ENCODE measurements at places on chromosomes 7 and 10. TPM values are rescaled to one million over a fixed set of nuclear protein-coding genes. Genes with fewer than 3 reads are reported as not detected.

DNA sequence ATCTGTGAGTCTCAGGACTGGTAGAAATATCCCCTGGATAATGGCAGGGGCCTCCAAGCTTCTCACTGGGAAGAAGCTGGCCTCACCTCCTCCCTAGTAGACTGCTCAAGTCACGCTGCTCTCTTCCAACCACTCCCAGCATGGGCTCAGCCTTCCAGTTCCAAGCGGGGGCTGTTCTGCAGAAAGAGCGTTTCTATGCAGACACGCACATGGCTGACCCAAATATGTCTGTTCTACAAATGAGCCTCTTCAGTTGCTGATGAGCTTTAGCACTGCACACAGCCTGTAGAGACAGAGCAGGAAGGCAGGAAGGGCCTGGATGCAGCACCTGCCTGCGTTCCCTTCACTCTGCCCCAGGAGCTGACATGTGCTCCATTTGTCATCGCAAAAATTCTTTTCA lies 523.9 kb upstream of the MGMT start:
- no peak overlapping the region for H3K4me3 ChIP-seq
- no peaks in the 10 kb centered on the region for H3K36me3 ChIP-seq
- H3K4me1 ChIP-seq = no peaks in the 10 kb centered on the region
- peaks cover 2% of the 10 kb centered on the region for H3K27me3 ChIP-seq

GRCh38 chr7:81155654-81156373 lies 237.0 kb upstream of the SEMA3C start:
- H3K4me3 ChIP-seq = no peak overlapping the region
- H3K4me1 ChIP-seq = no peaks in the 10 kb centered on the region
- no peak for DNase-seq
- no peak overlapping the region for H3K27ac ChIP-seq
- no peaks in the 10 kb centered on the region for H3K27me3 ChIP-seq

DNA sequence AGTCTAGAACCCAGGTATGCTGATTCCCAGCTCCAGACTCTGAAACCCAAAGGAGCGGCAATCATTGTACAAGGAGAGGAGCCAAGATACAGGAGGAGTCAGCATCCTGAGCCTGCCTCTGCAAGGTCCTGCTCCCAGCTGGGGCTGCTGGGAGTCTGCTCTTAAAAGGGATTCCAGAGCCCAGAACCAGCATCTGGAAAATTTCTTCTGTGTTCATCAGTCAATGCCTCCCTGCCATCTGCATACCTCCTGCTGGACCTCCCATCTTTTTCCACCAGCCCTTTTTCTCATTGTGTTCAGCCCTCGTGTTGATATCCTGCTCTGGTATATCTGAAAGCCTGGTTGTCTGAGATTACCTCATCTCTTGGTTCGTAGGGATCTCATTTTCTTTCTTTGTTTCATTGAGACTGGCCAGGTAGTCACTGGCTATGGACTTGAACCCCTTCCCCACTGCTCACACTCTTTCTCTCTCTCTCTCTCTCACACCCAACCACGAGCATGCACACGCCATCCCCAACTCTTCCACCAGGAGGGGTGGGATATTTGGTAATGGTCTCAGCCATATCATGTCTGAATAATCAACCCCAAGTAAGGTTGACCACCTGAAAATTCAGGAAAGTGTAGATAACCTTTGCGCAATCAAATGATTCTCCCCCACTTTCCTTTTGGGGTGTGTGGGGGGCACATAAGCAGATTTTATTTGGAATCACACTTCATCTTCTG lies 608.8 kb downstream of the LRMDA start:
- no peak overlapping the region for H3K27ac ChIP-seq
- H3K4me1 ChIP-seq = no peaks in the 10 kb centered on the region
- no peak overlapping the region for H3K4me3 ChIP-seq
- DNase-seq = no peak

- no peaks in the 10 kb centered on the region for H3K36me3 ChIP-seq
- H3K4me3 ChIP-seq = no peak overlapping the region
- no peak for DNase-seq
- H3K4me1 ChIP-seq = no peaks in the 10 kb centered on the region
Measured at GRCh38 chr7:114657279-114657678, 242.7 kb downstream of the FOXP2 start.

GRCh38 chr10:95504246-95504691 lies 56.9 kb downstream of the SORBS1 start:
- no peak overlapping the region for H3K4me3 ChIP-seq
- H3K27ac ChIP-seq = no peak overlapping the region
- no peaks in the 10 kb centered on the region for H3K4me1 ChIP-seq
- DNase-seq = no peak
- no peaks in the 10 kb centered on the region for H3K36me3 ChIP-seq
- H3K27me3 ChIP-seq = peaks cover 4% of the 10 kb centered on the region

GRCh38 chr10:51961401-51961800 lies 262.0 kb upstream of the CSTF2T start:
- no peak overlapping the region for H3K27ac ChIP-seq
- H3K4me3 ChIP-seq = no peak overlapping the region
- H3K36me3 ChIP-seq = no peaks in the 10 kb centered on the region
- no peak for DNase-seq

DNA sequence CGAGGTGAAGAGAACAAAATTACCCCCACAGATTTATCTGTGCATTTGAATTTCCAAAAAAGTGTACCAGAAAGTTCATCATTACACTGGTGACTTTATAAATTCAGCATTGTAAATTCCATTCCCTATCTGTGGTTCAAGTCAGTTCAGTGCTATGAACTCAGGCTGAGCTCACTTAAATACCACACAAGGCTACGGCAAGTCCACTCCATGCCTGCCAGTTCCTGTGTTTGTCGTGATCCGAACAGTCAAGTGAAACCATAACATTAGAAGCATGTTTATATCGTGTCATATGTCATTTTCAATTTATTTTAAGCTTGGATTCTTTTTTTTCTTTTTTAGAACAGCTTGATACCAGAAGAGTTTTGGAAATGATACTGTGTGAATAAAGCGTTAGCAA lies 14.8 kb downstream of the MBL2 start:
- H3K36me3 ChIP-seq = no peaks in the 10 kb centered on the region
- no peaks in the 10 kb centered on the region for H3K27me3 ChIP-seq
- H3K27ac ChIP-seq = no peak overlapping the region
- H3K4me1 ChIP-seq = no peaks in the 10 kb centered on the region
- no peak overlapping the region for H3K4me3 ChIP-seq
- DNase-seq = no peak

Gene HMX3
- total RNA-seq = not detected

Gene CNTNAP2
- total RNA-seq = not detected

Gene CCDC146
- 2.3 TPM for total RNA-seq
